ENCODE measurements at places on chromosomes 12 and 14. TPM values are rescaled to one million over a fixed set of nuclear protein-coding genes. Genes with fewer than 3 reads are reported as not detected.

KLRD1 gene
- 1.5 TPM for total RNA-seq

- DNase-seq, result no peak
These were observed 10.4 kb downstream of the NCOR2 start for GRCh38 chr12:124556896-124557501.

- no peak for DNase-seq
These were observed 38.3 kb upstream of the LDHB start for GRCh38 chr12:21695986-21696385.

PSME1 gene
- total RNA-seq, result 234 TPM

- DNase-seq, result no peak
These were observed 515.3 kb downstream of the SLC6A15 start for GRCh38 chr12:84397263-84397662.
